Activated CD4-positive, CD25-positive, alpha-beta regulatory T cell (primary cell): ENCODE measurements at places on chromosomes 5 and 9.

DNA sequence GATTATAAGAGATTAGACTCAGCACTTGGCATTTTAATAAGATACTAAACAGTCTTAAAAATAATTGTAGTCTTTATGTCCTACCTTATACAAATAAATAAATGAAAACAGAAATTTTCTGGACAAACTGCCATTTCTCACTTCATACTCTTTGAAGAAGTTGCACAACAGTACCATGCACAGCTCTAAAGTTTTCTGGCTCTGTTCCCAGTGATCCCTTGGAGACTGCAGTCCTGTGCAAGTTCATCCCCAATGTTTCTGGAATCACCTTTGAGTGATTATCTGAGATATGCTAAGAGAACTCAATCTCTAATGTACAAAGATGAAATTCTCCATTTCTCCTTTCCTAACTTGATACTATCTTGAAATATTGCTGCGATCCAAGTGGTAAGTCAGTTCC, 330.4 kb upstream of the EDIL3 start:
- no peak for DNase-seq

- no peak for DNase-seq
Measured at GRCh38 chr5:38938424-38938823, 92.6 kb downstream of the OSMR start.

DNA sequence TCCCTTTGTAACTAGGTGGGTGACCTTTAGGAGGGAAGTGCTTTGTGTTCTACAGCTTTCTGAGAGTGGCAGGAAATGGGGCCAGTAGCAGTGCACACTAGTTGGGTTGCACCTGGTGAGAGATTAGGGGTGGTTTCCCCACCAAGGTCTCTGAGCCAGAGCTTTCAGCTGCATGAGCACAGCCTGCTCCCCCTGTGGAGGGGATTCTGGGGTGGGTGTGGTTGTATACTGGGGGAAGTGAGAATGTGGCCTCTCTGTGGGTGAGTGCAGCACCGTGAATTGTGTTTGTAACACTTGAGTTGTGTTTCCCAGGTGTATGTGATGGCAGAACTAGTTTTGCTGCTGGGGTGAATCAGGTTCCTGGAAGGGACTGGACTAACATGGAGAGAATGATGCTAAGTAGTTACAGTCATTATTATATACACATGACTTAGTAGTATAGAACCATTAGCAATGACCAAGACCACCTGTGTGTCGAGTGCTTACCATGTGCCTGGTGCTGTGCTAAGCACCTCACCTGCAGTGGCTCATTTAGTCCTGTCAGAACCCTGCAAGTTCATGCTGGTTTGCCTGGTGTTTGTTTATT, 11.8 kb upstream of the CXXC5 start:
- peak; percentile 43 for DNase-seq

DNA sequence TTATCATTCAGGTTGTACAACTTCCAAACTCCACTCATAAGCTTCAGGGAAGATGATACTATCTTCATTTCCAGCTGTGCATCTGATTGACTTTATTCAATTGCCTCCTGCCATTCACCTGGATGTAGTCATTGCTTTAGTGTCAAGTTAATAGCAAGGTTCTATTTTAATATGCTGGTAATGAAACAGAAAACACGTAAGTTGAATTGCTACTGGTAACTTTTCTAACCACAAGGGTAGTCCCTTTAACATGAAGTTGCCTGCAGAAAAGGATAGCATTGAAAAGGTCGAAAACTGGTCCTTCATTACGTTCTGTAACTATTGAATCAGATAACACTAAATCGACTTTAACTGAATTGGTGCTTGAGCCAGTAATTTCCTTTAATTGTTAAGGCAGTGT, 459.4 kb upstream of the CDH6 start:
- DNase-seq, result no peak

DNA sequence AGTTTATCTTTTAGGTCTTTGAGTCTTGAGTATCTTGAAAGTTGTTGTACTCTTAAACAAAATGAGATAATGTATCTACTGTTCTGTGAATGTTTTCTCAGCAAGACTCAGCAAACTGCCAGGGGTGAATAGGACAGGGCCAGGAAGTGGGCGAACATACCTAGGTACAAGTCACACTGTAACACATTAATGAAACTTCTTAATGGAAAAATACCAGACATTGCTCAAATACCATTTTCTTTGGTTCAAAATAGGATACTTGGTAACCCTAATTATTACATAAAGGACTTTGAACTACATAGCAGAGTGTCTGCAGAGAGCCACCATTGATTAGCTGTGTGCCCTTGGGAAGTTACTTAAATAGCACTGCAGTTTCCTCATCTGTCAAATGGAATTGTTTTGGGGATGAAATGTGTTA, 197.5 kb downstream of the ARHGEF28 start:
- no peak for DNase-seq

DNA sequence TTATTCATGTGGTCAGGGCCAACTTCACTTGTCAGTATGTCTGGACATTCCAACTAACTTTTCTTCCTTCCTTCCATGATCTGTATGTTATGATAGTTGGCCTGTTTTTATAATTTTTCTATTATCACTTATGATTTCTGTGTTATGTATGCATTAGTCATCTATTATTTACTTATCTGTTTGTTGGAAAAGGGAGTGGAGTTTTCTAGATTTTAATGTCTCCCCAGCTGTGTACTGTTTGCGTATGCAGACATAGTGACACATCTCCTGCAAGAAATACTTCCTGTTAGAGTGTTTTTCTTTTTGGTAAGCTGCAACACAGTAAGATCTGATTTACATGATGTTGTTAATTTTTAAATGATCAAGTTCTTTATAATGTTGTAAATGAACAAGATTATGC, 8.7 kb upstream of the INSYN2B start:
- no peak for DNase-seq

GRCh38 chr5:34743878-34744277, 87.8 kb downstream of the RAI14 start:
- no peak for DNase-seq

- no peak for DNase-seq
Measured at GRCh38 chr9:109894921-109895758, 115.1 kb downstream of the PALM2AKAP2 start.
